Daoy (cell line): ENCODE measurements at places on chromosomes 4 and X. TPM values are rescaled to one million over a fixed set of nuclear protein-coding genes. Genes with fewer than 3 reads are reported as not detected.

DNA sequence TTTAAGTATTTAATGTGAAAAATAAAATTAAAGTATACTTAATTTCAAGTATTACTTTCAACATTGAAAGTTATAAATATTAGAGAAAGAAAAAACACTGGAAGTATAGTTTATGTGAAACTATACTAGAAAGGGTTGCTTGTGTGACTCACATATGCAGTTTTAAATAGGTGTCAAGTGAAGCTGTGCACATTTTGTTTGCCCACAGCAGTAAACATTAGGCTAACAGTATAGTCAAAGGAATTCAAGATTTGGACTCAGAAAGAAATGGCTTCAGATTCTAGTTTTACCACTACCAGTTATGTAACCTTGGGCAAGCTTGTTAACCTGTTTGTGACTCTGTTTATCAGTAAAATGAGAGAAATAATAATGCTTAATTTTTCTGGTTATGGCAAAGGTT lies 148.2 kb downstream of the FAM47B start:
- DNase-seq = no peak

FABP2 gene
- not detected in 2 replicates for total RNA-seq

- no peak for DNase-seq
Observed at GRCh38 chr4:106624671-106625070, 256.1 kb upstream of the GIMD1 start.

ATP8A1 gene
- total RNA-seq = 0.98 and 1.7 TPM in 2 replicates

- DNase-seq = peak; percentile 20
Observed at GRCh38 chr4:89410687-89411086, 103.1 kb upstream of the GPRIN3 start.

DNA sequence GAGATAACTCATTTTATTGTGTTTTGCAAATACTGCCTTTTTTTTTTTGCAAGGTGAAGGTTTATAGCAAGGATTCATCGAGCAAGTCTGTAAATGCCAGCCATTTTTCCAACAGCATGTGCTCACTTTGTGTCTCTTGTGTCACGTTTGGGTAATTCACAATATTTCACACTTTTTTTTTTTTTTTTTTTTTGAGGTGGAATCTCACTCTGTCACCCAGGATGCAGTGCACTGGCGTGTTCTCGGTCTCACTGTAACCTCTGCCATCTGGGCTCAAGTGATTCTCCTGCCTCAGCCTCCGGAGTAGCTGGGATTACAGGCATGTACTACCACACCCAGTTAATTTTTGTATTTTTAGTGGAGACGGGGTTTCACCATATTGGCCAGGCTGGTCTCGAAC lies 1.9 kb downstream of the RNF4 start:
- DNase-seq = no peak

DNA sequence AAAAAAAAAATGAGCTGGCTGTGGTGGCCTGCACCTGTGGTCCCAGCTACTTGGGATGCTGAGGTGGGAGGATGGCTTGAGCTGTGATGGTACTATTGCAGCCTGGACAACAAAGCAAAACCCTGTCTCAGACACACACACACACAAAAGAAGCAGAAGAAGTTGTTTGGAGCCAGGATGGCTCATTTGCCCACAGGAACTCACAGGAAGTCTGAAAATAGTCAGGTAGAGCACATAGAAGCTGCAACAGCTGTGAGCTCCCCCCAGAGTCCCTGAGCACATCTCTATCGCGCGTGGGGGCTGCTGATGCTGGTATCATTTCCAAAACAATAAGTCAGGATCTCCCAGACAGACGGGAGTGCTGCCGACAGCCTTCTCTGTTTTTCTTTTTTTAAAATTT lies 13.4 kb upstream of the DHRSX start:
- no peak for DNase-seq

- peak; percentile 96 for DNase-seq
Observed at GRCh38 chr4:168634276-168634802, 137.5 kb downstream of the PALLD start.

- no peak for DNase-seq
Observed at GRCh38 chr4:26447378-26447777, 42.9 kb downstream of the CCKAR start.

SHROOM2 gene
- total RNA-seq = 6.1 and 8.5 TPM in 2 replicates

FAM53A gene
- total RNA-seq = 3.5 and 10.9 TPM in 2 replicates

DNA sequence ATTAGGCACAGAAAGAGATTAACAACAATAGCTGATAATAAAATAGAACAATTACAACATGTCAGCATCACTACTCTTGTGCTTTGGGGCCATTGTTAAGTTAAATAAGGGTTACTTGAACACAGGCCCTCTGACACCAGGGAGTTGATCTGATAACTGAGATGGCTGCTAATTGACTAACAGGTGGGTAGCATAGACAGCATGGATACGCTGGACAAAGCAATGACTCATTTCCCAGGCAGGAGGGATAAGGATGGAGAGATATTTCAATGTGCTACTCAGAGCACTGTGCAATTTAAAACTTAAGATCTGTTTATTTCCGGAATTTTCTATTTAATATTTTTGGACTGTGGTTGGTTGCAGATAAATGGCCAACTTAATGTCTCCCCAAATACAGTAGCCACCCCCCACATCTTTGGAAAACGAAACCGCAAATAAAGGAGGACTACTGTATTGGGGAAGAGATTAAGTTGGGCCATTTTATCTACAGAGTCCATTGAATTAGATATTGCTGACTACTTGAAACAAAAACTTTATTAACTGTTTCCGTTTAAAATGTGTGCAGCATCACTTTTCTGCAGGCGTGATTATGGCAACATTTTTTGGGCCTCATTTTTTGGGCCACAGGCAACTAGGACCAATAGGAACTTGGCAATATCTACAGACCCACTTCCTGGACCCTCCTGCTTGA lies 200.6 kb upstream of the KLF3 start:
- DNase-seq = no peak

GRCh38 chr4:145483514-145483913 lies 1.9 kb downstream of the SMAD1 start:
- no peak for DNase-seq

DNA sequence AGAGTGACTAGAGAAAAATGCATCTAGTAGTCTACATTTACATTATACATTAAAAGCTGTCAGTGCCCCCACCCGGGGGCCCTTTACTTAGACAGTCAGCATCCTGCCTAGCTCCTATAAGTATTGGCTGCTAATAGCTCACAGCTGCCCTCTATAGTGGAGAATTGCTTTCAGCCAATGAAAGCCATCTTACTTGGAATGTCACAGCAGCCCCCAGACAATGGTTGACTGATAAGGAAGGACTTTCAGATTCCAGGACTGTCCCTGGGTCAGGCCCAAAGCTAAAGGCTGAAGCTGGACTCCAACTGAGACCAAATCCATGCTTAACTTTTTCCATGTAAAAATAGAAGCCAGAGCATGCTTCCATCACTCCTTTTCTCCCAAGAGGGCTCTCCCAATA lies 196.9 kb downstream of the ANKRD50 start:
- no peak for DNase-seq

DNA sequence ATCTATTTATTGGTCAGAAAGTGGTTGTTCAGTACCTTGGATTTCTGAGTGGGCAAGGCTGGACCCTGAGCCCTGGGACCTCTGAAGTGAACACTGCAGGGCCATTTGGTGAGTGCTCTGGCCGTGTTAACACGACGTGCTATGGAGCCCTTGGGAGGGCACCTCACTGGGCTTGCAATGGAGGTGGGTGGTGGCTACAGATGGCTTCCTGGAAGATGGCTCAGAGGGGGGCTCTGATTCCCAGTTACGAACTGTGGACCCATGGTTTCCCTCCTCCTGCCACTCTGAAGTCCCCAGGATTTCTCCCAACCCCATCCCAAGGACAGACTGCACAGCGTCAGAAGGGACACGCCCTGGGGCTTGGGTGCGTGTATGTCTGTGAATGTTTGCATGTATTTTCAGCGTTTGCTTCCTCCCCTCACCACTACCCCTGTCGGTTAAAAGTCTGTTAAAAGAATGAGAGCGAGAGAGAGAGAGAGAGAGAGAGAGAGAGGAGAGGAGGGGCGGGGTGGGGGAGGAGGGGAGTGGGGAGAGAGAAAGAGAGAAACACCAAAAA lies 3.7 kb upstream of the RHOH start:
- DNase-seq = no peak

CACNA1F gene
- total RNA-seq = not detected in 2 replicates

DNA sequence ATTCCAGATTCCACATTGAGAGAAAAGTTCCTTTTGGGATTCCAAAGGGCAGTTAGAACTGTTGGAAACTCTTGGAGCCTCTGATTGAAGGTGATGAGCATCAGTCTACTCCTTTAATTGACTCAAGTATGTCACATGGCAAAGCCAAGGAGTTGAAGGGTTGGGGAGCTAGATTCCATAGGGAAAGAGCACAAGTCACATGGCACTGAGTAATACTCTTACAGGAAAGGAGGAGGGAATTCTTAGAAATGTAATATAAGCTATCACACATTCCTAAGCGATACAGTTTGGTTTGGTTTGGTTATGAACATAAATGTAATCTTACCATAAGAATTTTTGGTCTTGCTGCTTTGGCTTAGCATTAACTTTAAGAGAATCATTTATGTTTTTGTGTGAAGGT lies 15.7 kb downstream of the SPCS3 start:
- DNase-seq = no peak

- peak; percentile 2 for DNase-seq
Observed at GRCh38 chr4:68466185-68466584, 18.9 kb downstream of the TMPRSS11E start.

- no peak for DNase-seq
Observed at GRCh38 chr4:53780736-53781400, 189.6 kb upstream of the LNX1 start.

- no peak for DNase-seq
Observed at GRCh38 chr4:99966692-99967091, 16.6 kb upstream of the H2AZ1 start.

SH3TC1 gene
- total RNA-seq = 10.1 and 19.9 TPM in 2 replicates

GRCh38 chr4:150123796-150124677 lies 45.8 kb downstream of the DCLK2 start:
- no peak for DNase-seq

MAGEE1 gene
- 0.06 TPM in 1 of 2 replicates, not detected in the other for total RNA-seq

GRCh38 chr4:156290811-156291210 lies 337.1 kb upstream of the CTSO start:
- DNase-seq = no peak

DNA sequence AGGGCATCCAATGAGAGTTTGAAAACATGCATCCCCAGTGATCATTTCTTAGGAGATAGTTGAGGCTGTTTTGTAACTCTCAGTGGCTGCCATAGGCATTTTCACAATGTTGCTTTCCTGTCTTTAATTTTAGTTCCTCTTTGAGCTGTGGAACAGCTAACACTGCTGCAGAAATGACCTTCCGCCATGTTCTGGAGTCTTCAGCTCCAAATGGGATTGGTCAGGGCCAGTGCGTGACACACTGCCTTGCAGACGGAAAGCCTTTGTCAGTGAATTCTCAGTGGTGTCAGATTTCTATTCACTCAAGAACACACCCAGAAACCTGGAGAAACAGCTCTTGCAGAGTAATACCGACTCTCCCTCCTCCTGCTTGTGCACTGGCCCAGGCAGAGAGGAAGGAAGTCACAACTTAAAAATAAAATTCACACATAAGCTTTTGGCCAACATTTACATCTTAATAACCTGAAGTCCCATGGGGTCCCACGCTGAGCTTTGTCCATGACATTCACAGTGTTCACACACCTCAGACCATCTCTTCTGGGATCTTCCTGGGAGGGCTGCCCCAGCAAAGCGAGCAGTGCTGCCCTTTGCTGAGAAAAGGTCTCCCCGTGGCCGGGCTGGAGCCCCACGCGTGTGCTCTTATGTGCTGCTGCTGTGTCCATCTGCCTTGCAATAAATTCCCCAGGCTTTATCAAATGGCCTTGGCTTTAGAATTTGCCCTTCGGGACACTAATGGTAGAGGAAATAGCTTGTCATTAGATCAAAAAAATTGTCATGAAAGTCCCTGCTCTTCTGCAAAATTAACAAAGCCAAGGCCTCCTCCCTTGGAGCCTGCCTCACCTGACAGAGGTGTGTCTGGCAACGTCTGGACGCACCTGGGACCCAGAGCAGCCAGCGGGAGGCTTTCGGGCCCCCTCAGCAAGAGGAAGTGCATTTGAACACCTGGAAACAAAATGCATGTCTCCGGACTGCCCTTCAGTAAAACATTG lies 126.8 kb downstream of the IRF2 start:
- peak; percentile 36 for DNase-seq

GAB1 gene
- total RNA-seq = 5.3 and 6.7 TPM in 2 replicates

DNA sequence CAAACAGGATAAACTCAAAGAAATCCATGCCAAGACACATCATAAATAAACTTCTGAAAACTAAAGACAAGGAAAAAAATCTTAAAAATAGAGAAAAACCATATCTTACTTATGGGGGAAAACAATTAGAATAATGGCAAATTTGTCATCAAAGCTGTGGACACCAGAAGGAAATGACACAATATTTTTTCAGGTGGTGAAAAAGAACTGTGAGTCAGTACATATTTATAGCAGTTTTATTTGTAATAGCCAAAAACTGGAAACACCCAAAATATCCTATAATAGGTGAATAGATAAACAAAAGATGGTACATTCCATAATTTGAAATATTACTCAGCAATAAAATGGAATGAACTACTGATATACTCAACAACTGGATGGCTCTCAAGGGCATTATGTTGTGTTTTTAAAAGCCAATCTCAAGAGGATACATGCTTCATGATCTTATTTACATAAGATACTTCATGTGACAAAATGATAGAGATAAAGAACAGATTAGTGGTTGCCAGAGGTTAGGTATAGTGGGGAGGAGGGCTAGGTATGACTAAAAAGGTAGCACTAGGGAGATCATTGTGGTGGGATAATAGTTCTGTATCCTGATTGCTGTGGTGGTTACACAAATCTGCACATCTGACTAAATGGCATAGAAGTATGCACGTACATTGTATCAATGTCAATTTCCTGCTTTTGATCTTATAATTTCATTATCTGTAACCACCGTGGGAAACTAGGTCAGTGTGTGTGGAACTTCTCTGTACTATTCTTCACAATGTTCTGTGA lies 191.9 kb downstream of the PPP1R2C start:
- no peak for DNase-seq

DNA sequence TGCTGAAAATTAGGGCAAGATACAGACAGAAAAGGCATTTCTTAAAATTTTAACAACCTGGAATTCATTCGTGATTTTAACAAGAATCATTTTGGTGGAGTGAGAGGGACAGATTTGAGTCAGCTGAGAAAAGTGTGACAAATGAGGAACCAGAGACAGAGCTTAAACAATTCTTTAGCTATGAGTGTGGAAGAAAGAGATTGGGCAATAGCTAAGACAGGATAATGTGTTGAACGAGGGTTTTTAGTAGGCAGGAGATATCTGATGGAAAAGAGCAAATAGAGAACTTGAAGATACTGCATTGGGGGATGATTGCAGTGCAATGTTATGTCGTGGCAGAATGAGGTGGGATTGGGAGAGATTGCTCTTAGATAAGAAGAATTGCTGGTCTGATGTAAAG lies 164.2 kb upstream of the SPRY1 start:
- no peak for DNase-seq

MAGEA12 gene
- total RNA-seq = 53.0 and 60.6 TPM in 2 replicates

- peak; percentile 75 for DNase-seq
Observed at GRCh38 chrX:138858438-138858837, 146.9 kb upstream of the FGF13 start.

SATL1 gene
- total RNA-seq = 0.60 TPM in 1 of 2 replicates, not detected in the other
